Lung (tissue), 17 donors: ENCODE measurements at places on chromosomes 4 and X.

- no peak for DNase-seq
Measured at GRCh38 chr4:3716631-3717235, 49.5 kb upstream of the ADRA2C start.

DNA sequence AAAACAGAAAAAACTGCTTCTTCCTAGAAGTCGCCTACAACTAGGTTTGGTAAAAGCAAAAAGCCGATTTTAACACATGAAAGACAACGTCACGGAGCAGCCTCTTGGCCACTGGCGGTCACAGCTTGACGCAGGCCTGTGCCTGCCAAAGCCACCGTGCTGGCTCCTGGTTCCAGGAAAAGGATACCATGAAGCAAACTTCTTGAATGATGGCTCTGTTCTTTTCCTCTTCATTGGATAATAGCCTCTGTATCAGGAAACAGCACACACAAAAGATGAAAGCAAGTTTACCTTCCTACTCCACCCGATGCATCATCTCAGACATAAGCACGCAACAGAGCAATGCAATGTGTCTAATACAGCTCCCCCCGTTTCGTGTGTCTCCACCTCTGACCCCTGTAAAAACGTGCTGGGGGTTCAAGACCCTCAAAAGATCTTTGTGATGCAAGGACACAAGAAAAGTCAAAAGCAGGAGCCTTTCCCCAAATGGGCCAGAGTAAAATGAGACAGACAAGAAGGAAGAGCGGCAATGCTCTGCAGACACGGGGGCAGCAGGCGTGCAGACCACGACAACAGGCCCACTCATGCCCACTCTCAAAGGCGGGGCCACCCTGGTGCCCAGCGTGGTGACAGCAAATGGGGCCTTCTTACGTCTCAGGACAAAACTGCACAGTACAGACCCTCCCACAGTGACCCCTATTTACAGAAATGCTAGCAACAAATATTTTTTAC is 19.4 kb downstream of the GAK start:
- DNase-seq, result no peak

GRCh38 chr4:76300012-76300411 is 6.5 kb upstream of the STBD1 start:
- no peak for DNase-seq

- no peak for DNase-seq
Measured at GRCh38 chrX:48826135-48826875, at the start of gene ERAS. ERAS (plus strand) TSS chrX:48826513; CDS start chrX:48829124, 2,611 bp downstream.

GRCh38 chr4:6594341-6594740 is 19.4 kb downstream of the MAN2B2 start:
- DNase-seq, result no peak

DNA sequence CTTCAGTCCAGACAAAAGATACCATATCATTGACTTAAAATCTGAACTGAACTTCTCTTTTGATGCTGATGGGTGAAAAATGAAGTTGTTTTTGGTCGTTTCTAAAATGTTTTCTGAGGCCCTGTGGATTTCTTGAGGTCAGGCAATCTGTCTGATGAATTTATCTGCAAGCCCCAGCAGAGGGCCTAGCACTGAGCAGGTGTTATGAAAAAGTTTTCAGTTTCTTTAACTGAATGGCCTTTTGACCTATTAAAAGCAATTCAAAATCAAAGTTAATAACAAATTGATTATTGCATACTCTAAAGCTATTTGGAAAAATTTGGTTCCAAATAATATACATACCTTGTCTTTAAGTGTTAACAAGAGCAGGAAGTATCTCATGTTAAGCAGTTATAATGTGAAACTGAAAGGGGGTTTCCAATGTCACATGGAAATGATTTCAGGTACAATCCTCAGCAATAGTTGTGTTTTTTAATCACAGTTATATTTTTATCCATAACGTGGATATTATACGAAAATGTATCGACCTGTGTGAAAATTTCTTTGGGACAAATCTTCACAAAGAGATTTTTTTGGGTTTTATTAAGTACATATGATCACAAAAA is 285.0 kb downstream of the SPANXN1 start:
- DNase-seq, result no peak

GRCh38 chrX:24890677-24891076 is 125.1 kb downstream of the ARX start:
- no peak for DNase-seq

- DNase-seq, result peak; percentile 83
Measured at GRCh38 chrX:96684339-96685209, at the start of gene DIAPH2. DIAPH2 (plus strand) TSS chrX:96684842.

DNA sequence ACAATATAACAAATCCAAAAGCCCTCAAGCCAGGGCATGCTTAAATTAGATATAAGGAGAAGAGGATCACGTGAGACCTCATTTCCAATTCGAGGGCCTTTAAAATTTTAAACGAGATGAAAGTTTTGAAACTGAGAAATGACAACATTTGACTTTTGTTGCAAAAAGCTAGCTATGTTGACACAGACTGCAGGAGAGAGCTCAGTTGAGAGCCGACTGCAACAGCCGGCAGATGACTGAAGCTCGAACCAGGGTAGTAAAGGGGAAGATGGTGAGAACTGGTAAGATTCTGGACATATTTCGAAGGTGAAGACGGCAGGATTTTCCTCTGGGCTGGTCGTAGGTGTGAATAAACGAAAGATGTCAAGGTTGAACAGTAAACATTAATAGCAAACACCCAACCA is 773 bp downstream of the PRMT9 start:
- DNase-seq, result peak; percentile 71

DNA sequence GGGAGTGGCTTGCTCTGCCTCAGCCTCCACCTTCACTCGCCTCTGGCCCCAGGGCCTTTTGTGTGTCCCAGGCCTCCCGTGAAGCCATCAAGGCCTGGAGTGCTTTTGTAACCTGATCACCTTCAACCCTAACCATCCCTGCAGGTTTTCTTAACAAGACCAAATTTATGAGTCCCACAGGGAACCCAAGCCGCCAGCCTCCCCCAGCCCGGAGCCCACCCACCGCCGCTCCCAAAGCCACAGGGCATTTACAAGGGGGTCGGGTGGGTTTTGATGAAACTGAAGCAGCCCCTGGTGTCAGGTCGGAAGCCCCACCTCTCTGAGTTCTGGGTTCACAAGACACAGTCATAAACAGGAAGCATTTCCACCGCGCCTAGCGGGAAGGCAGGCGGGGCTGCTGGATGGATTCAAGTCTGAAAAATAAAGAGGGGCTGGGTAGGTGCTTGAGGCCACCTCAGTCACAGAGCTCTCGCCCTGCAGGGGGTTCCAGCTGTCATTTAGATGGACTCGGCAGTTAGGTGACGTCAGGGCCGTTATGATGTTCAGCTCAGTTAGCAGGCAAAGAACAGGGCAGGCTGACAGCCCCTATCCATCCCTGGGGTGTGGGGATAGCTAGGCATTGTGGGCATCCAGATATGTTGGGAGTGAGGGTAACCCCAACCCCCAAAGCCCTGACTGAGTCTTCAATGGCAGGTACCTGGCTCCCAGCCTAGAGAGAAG is 128.5 kb downstream of the BCOR start:
- peak; percentile 37 for DNase-seq

- DNase-seq, result peak; percentile 12
Measured at GRCh38 chr4:8320386-8320750, 50.8 kb downstream of the HTRA3 start.

- DNase-seq, result no peak
Measured at GRCh38 chr4:130187587-130187986, 1091.6 kb downstream of the C4orf33 start.

DNA sequence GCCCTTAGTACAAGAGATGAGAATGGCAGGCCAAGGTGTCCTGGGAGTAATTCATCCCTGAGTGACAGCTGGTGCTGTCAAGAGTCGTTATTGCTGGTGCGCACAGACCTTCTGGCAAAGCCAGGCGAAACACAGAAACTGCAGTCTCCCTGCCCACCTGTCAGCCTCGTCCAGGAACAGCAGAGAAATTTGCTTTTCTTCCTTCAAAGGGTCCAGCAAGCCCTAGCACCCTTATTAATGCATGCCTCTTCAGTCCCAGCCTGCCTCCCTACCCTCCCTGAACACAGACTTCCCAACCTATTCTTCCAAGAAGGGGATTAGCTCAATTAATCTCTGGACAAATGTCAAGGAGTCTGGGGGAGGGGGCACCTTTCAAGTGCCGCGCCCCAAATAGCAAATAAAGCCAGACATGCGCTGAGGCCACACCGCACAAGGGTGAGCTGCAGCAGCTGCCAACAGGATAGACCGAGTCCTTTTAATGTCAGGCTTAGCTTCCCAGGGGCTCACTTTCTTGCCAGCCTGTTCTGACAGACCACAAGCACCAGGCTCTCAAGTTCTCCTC is 250.7 kb upstream of the RASGEF1B start:
- DNase-seq, result no peak

- DNase-seq, result no peak
Measured at GRCh38 chr4:10086506-10087120, 30.0 kb downstream of the WDR1 start.

DNA sequence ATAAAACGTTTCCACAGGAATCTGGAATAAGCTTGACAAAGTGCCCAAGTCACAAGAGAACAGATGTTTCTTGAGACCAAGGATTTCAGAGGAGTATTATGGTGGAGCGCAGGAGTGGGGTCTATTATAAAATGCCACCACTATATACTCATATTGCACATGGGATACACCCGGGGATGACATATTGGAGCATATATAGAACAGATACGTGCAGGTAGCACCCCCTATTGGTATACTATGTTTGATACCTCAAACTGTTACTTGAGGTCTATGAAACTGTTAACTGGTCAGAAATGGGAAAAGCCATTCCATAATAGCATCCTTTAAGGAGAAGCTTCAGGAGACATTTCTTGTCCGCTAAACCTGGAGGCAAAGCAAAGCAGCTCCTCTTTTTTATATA is 86.0 kb downstream of the PCYT1B start:
- no peak for DNase-seq

- peak; percentile 91 for DNase-seq
Measured at GRCh38 chr4:154360491-154360890, 131.1 kb downstream of the DCHS2 start.

DNA sequence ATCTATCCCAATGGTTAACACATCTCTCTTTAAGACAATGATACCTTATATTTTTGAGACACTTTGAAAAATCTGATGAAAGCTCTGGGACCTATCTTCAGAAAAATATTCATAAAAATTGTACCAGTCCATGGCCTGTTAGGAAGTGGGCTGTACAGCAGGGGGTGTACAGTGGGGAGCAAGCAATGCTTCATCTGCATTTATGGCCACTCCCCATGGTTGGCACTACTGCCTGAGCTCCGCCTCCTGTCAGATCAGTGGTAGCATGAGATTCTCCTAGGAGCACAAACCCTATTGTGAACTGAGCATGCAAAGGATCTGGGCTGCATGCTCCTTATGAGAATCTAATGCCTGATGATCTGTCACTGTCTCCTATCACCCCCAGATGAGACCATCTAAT is 42.6 kb downstream of the C4orf51 start:
- DNase-seq, result no peak

DNA sequence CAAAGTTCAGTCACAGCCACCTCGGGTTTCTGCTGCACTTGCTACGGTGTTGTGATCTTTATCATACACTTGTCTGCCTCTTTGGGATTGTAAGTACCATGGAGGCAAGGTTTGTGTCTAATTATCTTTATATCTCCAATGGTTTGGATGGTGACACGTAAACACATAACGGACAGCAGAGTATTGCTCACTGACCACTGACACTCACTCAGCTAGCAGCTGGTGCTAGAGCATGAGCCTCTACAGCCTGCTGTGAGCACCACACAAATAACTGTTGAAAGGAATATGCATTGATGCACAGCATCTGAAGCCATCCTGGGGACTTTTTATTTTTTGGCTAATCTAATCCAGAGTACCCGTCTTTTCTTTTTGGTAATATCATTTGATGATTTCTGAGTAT is 156.0 kb downstream of the DCLK2 start:
- no peak for DNase-seq

GRCh38 chr4:140069066-140069465 is 84.9 kb downstream of the MAML3 start:
- DNase-seq, result no peak

GRCh38 chr4:162364651-162365050 is 200.9 kb upstream of the FSTL5 start:
- no peak for DNase-seq

- no peak for DNase-seq
Measured at GRCh38 chr4:154018659-154019058, 229.8 kb upstream of the SFRP2 start.

DNA sequence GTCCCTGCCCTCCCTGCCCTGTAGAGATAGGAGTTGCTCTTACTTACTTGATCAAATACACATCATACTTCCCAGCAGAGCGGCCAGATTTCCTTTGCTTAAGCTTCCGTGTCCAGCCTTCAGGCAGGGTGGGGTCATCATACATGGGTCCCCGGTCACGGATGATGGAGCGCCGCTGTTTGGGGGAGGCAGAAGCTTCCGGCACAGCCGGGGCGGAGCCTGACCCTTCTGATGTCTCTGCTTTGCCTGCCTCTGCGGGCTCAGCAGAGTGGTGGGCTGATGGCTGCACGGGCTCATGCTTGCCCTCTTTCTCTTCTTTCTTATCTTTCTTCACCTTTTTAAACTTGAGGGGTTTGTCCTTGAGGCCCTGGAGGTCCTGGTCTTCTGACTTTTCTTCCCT is 12.5 kb upstream of the IRAK1 start:
- DNase-seq, result no peak

GRCh38 chrX:152905081-152905420 is 7.2 kb downstream of the ZNF185 start:
- no peak for DNase-seq

DNA sequence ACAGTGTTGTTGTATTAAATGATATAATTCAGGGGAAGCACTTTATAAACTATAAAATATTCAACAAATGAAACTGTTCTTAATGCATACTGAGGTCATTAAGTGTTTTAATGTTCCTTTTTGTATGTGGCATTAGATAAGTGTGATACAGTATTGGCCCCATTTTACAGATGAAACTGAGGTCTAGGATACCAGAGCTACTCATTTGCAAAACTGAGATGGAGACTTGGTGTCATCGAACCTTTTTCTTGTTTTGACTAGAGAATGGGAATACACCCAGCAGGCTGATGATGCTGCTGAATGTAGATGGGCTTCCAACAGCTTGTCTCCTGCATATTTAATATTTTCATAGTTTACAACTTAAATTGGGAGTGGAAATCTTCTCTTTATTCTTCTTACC is 34.6 kb downstream of the TAF1 start:
- DNase-seq, result no peak

DNA sequence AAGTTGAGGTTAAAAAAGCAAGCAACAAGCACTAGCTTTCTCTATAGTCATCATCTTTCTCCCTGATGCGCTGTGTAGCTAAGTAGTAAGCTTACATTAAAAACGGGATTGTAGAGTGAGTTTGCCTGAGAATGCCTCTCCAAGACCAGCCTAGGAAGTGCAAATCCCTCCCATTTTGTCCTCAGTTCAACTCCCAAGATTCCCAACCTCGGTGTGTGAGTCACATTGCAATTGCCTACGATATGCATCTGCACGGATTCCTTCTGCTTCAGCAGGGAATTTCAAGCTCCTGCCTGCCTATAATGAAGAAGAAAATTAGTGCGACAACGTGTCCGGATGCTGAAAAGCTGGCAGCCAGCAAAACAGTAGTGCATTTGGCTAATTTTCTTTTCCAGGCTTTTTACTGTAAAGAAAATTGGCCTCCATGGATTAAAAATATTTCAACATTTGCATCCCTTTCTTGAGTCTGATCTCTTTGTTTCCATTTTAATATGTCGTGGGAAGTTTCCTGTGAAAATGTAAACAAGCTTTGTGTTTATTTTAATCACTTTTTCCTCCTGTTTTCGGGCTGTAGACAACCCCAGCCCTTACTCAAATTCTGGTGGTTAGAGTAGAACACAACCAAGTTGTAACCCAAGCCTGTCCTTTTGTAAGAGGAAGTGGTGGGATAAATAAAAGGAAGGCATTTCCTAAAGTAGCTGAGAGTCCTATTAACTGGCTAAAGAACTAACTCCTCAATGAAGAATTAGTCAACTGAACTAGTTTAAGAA is 58.4 kb upstream of the TET2 start:
- peak; percentile 76 for DNase-seq

GRCh38 chr4:80153874-80154544 is 43.3 kb upstream of the PRDM8 start:
- DNase-seq, result no peak
